Panc1 (cell line): ENCODE measurements at places on chromosomes 4 and X. TPM values are rescaled to one million over a fixed set of nuclear protein-coding genes. Genes with fewer than 3 reads are reported as not detected.
A peak's percentile ranks its signal among the peaks of the same experiment; 100 is the strongest.

- no peak for DNase-seq
Observed at GRCh38 chr4:101695176-101695575, 95.4 kb upstream of the BANK1 start.

COL4A6 gene
- 0.28 TPM for total RNA-seq

PNMA6F gene
- total RNA-seq: not detected

DNA sequence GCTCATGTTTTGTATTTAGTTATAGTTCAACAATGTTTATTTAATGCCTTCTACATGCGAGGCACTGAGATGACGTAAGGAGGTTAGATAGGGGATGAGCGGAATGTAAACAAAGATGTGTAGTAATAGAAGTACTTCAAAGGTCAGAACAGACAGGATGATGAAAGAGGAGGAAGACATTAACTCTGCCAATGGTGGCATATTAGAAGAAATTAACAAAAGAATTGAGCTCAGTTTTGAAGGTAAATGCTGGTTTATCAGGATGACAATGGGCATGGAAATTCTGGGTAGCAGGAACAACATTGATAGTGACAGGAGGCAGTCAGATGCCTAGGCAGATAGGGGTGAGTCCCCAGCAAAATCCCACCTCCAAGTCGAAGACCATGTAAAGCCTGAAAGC lies 62.3 kb upstream of the PGRMC2 start:
- no peak for DNase-seq

- DNase-seq: peak; percentile 20
Observed at GRCh38 chr4:120718979-120719566, 203.5 kb downstream of the PRDM5 start.

RTL5 gene
- 11.0 TPM for total RNA-seq

DNA sequence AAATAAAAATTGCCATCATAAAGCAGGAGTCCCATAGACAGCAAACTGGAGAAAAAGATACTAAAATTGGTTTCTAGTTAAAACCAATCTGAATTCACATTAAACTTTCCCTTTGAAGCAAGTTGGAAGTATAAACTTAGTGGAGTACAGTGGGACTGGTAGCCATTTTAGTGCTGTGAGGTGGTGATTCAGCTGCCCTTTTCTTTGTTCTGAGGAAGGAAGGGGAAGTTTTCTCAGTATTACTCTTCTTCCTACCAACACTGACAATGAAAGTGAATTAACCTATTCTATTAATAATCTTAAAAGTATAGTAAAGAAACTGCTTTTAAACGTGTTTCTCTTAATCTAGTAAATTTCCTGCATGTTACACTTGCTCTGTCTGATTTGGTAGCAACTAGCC lies 36.7 kb downstream of the SLC9A6 start:
- DNase-seq: no peak

DNA sequence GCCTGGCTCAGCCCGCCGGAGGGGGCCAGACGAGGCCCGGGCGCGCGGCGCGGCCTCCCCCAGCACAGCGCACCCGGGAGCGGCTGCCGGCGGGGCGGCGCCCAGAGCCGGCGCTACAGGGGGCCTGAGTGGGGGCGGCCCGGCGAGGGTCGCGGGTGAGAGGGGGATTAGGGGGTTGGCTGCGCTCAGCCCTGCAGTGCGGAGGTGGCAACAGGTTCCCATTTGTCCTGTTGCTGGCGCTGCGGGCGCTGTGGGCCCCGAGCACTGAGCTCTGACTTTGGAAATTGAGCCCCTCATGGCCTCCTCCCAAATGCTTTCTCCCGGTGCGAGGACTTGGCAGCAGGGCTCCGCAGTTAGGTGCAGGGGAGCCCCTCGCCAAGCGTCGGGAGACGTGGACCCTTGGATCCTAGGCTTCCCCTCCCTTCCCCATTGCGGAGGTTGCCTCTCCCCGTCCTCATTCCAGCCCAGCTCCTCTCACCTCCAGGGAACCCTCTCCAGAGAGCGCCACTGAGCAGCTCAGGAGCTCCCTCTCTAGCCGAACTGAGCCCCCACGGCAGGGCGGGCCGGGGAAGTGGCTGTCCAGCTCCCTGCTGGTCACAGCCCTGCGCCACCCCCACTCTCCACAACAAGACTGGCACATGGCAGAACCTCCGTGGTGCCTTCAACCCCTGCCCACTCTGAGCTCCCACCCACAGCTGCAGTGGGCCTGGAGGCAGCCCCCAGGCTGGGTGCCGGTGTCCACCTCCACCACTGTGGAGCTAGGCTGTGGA lies 2.5 kb upstream of the DUSP9 start:
- DNase-seq: no peak

- no peak for DNase-seq
Observed at GRCh38 chr4:125456075-125456474, 141.3 kb downstream of the FAT4 start.

- no peak for DNase-seq
Observed at GRCh38 chr4:6450709-6451108, 21.7 kb downstream of the PPP2R2C start.

GRCh38 chr4:89765966-89766365 lies 71.0 kb downstream of the SNCA start:
- no peak for DNase-seq

DNA sequence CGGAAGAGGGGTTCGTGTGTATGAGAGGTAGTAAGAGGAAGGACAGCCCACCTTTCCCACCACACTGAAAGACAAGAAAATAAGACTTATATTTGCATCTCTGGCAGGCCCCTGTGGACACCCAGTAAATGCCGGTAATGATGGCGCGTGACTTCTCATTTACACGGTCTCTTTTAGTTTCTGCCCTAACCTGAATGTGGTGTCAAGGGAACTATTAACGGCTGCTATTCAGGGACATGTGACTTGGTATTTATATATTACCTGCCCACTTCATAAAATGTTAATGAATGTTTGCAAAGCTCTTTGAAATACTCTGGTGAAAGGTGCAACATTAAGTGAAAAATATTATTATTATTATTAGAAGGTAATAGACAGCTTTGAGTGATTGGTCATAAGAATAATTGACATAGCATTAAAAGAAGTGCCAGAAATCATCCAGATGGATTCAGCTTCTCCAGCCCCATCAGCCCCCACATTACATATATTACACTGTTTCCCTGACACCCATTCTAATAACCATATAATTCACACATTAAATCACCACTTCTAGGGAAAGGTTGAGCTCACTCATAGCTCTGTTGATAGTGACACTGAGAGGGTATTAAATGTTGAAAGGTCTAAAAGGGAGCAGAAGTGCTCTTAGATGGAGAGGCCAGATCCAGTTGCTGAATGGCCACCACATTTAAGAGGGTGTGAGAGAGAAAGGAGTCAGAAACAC lies 83.0 kb upstream of the BEND4 start:
- DNase-seq: no peak

BCAP31 gene
- 432 TPM for total RNA-seq

TMPRSS11B gene
- total RNA-seq: not detected

GRCh38 chr4:20283039-20283438 lies 31.3 kb downstream of the SLIT2 start:
- DNase-seq: no peak

CYSLTR1 gene
- not detected for total RNA-seq

CT45A9 gene
- total RNA-seq: not detected
